Glutamatergic neuron (in vitro differentiated cells): ENCODE measurements at places on chromosomes 5 and 9. TPM values are rescaled to one million over a fixed set of nuclear protein-coding genes. Genes with fewer than 3 reads are reported as not detected.

DNA sequence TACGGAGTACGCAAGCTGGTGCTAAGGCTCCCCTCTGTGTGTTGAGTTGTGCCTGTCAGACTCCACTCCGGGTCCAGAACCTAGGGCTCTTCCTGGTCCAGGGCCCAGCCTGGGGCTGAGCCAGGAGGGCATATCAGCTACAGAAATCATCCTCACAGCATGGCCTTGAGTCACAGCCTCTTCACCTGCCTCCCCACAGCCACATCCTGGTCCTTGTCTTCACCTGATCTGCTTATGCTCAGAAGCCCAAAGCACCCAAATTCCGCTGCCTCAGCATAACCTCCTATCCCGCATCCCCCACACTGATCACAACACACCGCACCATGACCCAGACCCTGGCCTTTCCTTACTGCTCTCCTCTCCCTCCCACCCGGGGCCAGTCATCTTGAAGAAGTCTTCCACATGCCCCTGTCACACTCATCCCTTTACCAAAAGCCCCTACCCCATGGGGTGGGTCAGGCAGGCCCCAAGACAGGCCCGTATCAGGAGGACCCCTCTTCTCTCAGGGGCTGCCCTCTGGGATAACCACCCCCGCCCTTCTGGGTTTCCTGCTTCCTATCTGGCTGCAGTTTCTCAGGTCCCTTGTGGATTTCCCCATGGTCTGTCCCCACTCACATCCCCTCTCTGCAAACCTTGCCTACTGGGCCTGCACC, 1.3 kb upstream of the IL3 start:
- no peaks in the 10 kb centered on the region for H3K4me1 ChIP-seq
- H3K27me3 ChIP-seq, result peaks cover 6% of the 10 kb centered on the region
- no peak overlapping the region for H3K4me3 ChIP-seq

DNA sequence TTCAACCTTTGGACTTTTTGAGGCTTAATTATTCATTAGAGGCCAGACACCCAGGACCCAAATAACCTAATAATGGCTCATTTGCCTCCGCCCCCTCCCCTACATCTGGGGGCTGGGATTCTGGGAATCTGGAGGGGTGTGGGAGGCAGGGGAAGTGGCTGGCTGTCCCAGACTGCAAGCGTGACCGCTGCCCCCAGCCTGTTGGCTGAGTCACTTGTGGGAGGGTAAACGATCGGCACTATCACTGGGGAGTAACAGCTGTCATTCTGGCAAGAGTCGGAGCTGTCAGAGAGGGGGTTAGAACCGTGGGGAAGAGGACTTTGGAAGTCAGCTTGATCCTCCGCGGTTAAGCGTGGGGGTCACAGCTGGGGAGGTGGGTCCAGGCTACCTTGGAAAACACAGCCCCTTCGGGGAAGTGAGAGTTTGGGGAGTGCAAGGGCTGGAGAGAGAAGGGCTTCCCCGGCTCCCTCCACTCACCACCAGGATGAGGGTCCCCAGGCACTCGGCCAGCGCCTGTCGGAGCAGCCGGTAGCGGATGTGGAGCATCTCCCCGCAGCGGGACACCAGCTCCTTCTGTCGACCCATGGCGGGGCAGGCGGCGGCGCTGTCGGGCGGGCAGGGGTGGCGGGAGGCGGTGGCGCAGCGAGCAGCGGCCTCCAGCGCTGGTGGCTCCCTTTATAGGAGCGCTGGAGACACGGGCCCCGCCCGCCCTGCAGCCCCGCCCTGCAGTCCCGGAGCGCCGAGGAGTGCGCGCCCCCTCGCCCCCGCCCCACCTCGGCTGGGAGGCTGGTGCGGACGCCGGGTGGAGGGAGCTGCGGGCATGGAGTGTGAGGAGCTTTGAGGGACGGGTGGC, at the start of gene AQP3:
Gene AQP3, minus strand, starts transcription at position 648 of the 853 bp plus-strand sequence. Its CDS starts 63 bp downstream, at position 585.
- H3K36me3 ChIP-seq, result no peaks in the 10 kb centered on the region
- peak; percentile 93 for DNase-seq
- peaks cover 19% of the 10 kb centered on the region for H3K4me1 ChIP-seq
- H3K27me3 ChIP-seq, result peaks cover 19% of the 10 kb centered on the region
- H3K27ac ChIP-seq, result peak within 1 kb of the TSS; percentile 82

- peaks cover 7% of the 10 kb centered on the region for H3K4me1 ChIP-seq
- DNase-seq, result no peak
- H3K27ac ChIP-seq, result no peak overlapping the region
- H3K4me3 ChIP-seq, result no peak overlapping the region
- peaks cover 54% of the 10 kb centered on the region for H3K27me3 ChIP-seq
- peaks cover 5% of the 10 kb centered on the region for H3K36me3 ChIP-seq
Measured at GRCh38 chr5:135027697-135028615, 6.1 kb downstream of the PITX1 start.

- peaks cover 7% of the 10 kb centered on the region for H3K27me3 ChIP-seq
- peaks cover 5% of the 10 kb centered on the region for H3K36me3 ChIP-seq
- no peak for DNase-seq
- no peak overlapping the region for H3K27ac ChIP-seq
Measured at GRCh38 chr9:79572032-79572607, 355 bp downstream of the TLE4 start.

DNA sequence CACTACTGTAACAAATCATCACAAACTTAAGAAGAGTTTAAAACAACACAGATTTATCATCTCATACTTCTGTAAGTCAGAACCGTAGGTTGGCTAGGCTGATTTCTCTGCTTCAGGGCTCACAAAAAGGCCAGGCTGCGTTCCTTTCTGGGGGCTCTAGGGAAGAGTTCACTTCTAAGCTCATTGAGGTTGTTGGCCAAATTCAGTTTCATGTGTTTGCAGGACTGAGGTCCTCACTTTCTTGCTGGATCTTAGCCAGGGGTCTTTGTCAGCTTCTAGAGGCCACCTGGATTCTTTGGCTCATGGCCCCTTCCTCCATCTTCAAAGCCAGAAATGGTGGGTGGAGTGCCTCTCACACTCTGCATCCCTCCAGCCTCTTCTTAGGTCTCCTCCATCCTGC, 76.0 kb downstream of the ACTBL2 start:
- H3K4me1 ChIP-seq, result no peaks in the 10 kb centered on the region
- no peak overlapping the region for H3K27ac ChIP-seq
- H3K4me3 ChIP-seq, result no peak overlapping the region
- DNase-seq, result no peak
- no peaks in the 10 kb centered on the region for H3K27me3 ChIP-seq

RBM27 gene
- 20.8 TPM for total RNA-seq

SPRY4 gene
- 12.5 TPM for total RNA-seq

- no peaks in the 10 kb centered on the region for H3K36me3 ChIP-seq
- no peaks in the 10 kb centered on the region for H3K4me1 ChIP-seq
- no peak overlapping the region for H3K4me3 ChIP-seq
- H3K27ac ChIP-seq, result no peak overlapping the region
Measured at GRCh38 chr5:75681125-75681830, 36.0 kb downstream of the POC5 start.

GRCh38 chr9:128689820-128690683, 1.0 kb downstream of the SET start:
- DNase-seq, result peak; percentile 65
- peak overlapping the region; percentile 100 for H3K27ac ChIP-seq
- H3K27me3 ChIP-seq, result peaks cover 13% of the 10 kb centered on the region
- peaks cover 15% of the 10 kb centered on the region for H3K4me1 ChIP-seq
- H3K4me3 ChIP-seq, result peak overlapping the region; percentile 100

DNA sequence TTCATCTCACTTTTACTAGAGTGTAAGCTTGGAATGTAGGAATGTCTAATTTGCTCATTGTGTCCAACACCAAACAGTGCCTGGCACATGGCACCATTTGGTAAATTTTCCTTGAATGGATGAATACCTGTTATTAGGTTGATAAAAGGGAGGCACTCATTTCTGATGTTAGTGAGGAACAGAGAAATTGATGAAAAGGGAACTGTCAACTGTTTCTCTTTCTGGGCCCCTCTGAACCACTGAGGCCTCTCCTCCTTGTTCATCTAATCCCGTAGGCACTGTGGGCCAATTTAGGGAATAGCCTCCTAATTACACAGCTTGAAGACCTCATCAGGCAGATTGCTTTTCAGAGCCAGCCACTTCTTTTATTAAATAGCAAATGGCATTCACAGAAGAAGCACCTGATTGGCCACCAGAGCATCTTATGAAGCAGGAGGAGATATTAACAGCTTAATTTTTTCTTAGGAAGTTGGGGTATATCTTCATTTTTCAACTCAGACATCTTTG, 22.6 kb downstream of the MRRF start:
- no peaks in the 10 kb centered on the region for H3K27me3 ChIP-seq
- DNase-seq, result no peak
- no peak overlapping the region for H3K4me3 ChIP-seq
- no peaks in the 10 kb centered on the region for H3K4me1 ChIP-seq

GRCh38 chr5:61941637-61942036, 364.4 kb upstream of the KIF2A start:
- no peaks in the 10 kb centered on the region for H3K36me3 ChIP-seq
- no peak overlapping the region for H3K27ac ChIP-seq
- no peak for DNase-seq
- H3K27me3 ChIP-seq, result no peaks in the 10 kb centered on the region

TNFSF15 gene
- not detected for total RNA-seq

PCDHA13 gene
- total RNA-seq, result 10.2 TPM

SPATA31C1 gene
- total RNA-seq, result not detected

FOXD4L3 gene
- total RNA-seq, result 0.27 TPM

DNA sequence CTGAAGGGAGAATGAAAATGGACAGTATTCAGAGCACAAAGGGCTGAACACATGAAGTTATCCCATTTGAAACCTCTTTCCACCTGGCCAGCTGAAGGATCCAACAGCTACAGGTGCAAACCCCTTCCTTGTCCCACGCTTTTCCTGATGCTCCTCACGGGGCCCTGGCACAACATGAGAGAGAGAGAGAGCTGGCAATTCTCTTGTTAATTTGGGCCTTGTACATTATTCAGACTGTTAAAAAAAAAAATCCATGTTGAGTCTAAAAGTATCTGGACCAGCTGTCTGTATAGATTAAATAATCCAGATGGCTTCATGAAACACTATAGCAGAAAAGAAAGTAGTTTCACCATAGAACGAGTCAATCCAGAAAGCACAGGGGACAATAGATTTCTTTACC, 74.1 kb downstream of the HMHB1 start:
- H3K36me3 ChIP-seq, result no peaks in the 10 kb centered on the region
- H3K27me3 ChIP-seq, result peaks cover 2% of the 10 kb centered on the region
- DNase-seq, result no peak
- H3K4me3 ChIP-seq, result no peak overlapping the region

- peaks cover 6% of the 10 kb centered on the region for H3K36me3 ChIP-seq
- no peak overlapping the region for H3K27ac ChIP-seq
- no peak for DNase-seq
- peak overlapping the region; percentile 16 for H3K4me3 ChIP-seq
- peaks cover 5% of the 10 kb centered on the region for H3K27me3 ChIP-seq
Measured at GRCh38 chr9:113531919-113532808, 68.6 kb downstream of the RGS3 start.

DNA sequence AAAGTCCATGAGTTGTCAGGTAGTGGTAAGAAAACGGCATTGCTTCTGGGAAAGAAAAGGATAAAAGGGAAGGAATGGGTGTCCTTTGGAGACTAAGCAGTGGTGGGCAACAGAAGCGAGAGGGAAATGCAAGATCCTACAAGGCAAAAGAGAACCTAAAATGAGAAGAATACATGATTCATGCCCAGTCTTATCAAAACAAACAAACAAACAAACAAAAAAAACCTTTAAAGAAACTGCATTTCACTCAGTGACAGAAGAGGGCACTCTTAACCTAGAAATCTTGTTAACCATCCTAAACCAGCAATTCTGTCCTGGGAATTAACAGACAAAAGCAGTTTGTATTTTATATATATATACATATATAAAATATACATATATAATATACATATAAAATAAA, 88.5 kb downstream of the SUSD1 start:
- H3K27me3 ChIP-seq, result peaks cover 1% of the 10 kb centered on the region
- H3K36me3 ChIP-seq, result no peaks in the 10 kb centered on the region
- H3K4me1 ChIP-seq, result no peaks in the 10 kb centered on the region
- H3K27ac ChIP-seq, result no peak overlapping the region
- no peak for DNase-seq
- H3K4me3 ChIP-seq, result no peak overlapping the region

DNA sequence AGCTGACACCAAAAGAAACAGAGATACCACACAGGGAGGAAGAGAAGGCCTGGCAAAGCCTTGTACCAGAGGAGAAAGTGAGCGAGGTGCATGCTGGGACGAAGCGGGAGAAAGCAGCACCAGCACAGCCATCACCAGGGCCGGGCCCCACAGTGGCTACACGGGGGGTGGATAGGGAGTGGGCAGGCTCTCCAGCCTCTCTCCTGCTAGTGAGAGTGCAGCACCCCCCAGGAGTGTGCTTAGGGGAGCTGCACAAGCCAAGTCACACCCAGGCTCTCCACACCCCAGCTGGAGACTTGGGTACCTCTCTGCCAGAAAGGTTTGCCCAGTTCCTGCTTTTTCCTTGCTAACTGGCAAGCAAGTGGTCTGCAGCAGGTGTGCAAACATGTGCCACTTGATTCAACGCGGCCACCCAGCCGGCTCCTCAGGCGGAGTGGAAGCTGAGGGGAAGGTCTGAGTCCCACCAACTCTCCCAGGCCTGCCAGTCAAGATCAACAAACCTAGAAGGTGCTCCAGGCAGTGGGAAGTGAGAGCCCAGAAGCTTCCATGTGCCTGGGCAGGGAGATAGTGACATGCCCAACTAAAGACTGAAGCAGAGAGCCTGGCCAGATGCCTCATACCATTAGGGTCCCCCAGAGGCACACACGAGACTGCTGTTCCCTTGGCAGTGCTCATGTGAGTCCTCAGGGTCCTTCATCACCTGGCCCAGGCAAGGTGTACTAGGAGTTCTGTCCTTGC, 39.9 kb downstream of the BICD2 start:
- H3K27ac ChIP-seq, result peak overlapping the region; percentile 35
- H3K4me3 ChIP-seq, result no peak overlapping the region
- H3K27me3 ChIP-seq, result peaks cover 12% of the 10 kb centered on the region
- peaks cover 10% of the 10 kb centered on the region for H3K36me3 ChIP-seq

DNA sequence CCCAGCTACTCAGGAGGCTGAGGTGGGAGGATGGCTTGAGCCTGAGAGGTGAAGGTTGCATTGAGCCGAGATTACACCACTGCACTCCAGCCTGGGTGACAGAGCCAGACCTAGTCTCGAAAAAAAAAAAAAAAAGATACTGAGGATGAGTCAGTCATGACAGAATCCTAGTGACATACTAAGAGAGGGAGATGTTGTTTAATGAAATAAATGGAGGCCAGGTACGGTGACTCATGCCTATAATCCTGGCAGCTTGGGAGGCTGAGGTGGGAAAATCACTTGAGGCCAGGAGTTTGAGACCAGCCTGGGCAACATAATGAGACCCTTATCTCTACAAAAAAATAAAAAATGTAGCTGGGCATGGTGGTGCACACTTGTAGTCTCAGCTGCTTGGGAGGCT, 107.2 kb downstream of the ZFAND5 start:
- no peak for DNase-seq
- no peaks in the 10 kb centered on the region for H3K4me1 ChIP-seq
- no peaks in the 10 kb centered on the region for H3K36me3 ChIP-seq
- no peak overlapping the region for H3K27ac ChIP-seq
- peaks cover 2% of the 10 kb centered on the region for H3K27me3 ChIP-seq

DNA sequence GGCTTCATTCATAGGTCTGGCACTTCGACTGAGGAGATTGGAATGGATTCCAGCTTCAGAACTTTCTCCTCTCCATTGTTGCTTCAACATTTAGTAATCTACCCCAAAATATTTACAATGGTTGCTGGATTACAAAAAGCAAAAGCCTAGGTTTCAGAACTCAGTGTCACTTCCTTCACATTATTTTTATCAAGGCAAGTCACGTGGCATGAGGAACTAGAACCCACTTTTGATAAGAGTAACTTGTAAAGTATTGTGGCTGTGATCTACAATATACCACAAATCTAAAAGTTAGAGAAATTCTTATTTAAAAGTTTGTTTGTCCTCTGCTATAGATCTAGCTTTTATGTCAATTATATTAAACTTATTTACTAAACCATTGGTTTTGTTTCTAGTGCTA, 39.7 kb upstream of the ANKDD1B start:
- H3K36me3 ChIP-seq, result no peaks in the 10 kb centered on the region
- H3K27ac ChIP-seq, result no peak overlapping the region
- H3K27me3 ChIP-seq, result no peaks in the 10 kb centered on the region
